ENCODE measurements at places on chromosomes 5 and 9. TPM values are rescaled to one million over a fixed set of nuclear protein-coding genes. Genes with fewer than 3 reads are reported as not detected.

SLC6A3 gene
- total RNA-seq = not detected

CAVIN4 gene
- 0.13 TPM for total RNA-seq

PHF24 gene
- total RNA-seq = not detected

CCL21 gene
- 1.7 TPM for total RNA-seq

SV2C gene
- not detected for total RNA-seq

CBY3 gene
- not detected for total RNA-seq

FAM153A gene
- 0.73 TPM for total RNA-seq

CRAT gene
- 105 TPM for total RNA-seq

SLC46A2 gene
- not detected for total RNA-seq

INSYN2B gene
- total RNA-seq = not detected

OGN gene
- not detected for total RNA-seq

LCN1 gene
- total RNA-seq = not detected

AK8 gene
- not detected for total RNA-seq

Measured in left lobe of liver (tissue), 2 donors.